ENCODE measurements at places on chromosomes 7 and 10. TPM values are rescaled to one million over a fixed set of nuclear protein-coding genes. Genes with fewer than 3 reads are reported as not detected.

GRCh38 chr7:5172196-5172775 lies 17.7 kb upstream of the WIPI2 start:
- H3K4me3 ChIP-seq: no peak overlapping the region
- no peaks in the 10 kb centered on the region for H3K36me3 ChIP-seq
- DNase-seq: no peak
- H3K27me3 ChIP-seq: 0 out of 3 replicates have a peak, but pooled peaks cover 4% of the 10 kb centered on the region

DNA sequence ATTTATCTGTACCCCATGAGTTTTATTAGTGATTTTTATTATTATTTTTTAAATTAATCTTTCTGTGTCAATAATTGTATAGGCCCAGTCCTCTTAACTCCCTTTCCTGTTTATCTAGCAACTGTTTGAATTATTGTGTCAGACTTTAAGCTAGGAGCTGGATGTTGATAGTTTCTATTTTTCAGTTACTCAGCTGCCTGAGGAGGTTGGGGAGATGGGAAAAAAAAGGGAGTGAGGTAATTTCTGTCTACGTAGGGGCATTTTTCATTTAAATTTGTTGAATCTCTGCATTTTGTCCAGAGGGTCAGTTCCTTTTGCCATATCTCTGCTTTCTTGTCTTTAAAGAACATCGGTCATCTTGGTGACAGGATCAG lies 5.0 kb upstream of the ZNF518A start:
- DNase-seq: peak; percentile 48
- no peaks in the 10 kb centered on the region for H3K27me3 ChIP-seq

The SPDYE8 gene
- total RNA-seq: not detected

GRCh38 chr10:52050429-52051047 lies 263.5 kb upstream of the DKK1 start:
- no peak for DNase-seq
- H3K4me3 ChIP-seq: no peak overlapping the region
- H3K27ac ChIP-seq: no peak overlapping the region
- no peaks in the 10 kb centered on the region for H3K4me1 ChIP-seq
- no peaks in the 10 kb centered on the region for H3K27me3 ChIP-seq

DNA sequence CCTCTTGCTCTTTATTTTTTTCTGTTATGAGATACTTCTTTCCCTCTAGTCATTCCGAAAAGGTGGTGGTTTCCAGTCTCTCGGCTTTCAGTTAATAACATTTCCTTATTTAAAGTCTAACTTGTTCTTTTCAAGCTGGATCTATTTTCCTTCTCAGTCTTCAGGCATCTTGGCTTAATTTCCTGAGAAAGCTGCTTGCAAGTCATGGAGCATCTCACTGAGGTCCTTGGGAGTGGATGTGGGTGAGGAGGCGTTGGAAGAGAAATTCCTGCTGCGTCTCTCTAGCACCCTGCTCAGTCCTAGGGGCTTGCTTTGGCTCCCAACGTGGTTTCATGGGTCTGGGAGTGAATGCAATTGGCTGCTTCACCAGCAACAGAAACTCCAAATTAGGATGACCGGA lies 210.2 kb upstream of the MKI67 start:
- H3K36me3 ChIP-seq: no peaks in the 10 kb centered on the region
- no peaks in the 10 kb centered on the region for H3K4me1 ChIP-seq
- H3K4me3 ChIP-seq: no peak overlapping the region
- H3K27ac ChIP-seq: no peak overlapping the region
- no peak for DNase-seq
- peaks cover 4% of the 10 kb centered on the region for H3K27me3 ChIP-seq

DNA sequence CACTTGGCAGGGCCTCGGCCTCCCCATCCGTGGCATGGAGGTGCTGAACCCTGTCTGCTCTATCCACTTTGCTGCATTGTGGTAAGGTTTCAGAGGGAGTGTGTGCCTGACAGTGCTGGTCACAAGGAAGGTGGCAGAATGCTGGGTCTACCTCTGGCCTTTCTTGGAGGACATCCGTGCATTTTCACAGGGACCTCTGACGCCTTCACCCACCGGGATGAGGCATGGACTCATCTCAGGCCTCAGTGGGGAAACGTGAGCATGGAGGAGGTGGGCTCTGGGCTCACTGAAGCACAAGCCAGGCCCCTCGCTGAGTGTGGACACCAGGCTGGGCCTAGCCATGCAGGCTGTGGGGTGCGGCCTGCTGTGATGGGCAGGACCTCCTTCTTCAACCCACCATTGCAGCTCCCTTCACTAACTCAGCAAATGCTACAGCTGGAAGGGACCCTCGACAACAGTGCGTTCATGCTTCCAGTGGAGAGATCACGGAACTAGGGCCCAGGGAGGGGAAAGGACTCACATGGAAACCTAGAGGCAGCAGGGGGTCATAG lies 8.6 kb downstream of the TBATA start:
- H3K27ac ChIP-seq: no peak overlapping the region
- H3K4me3 ChIP-seq: no peak overlapping the region
- no peaks in the 10 kb centered on the region for H3K4me1 ChIP-seq
- no peaks in the 10 kb centered on the region for H3K36me3 ChIP-seq

GRCh38 chr7:5659584-5659983 lies 121.9 kb downstream of the RNF216 start:
- DNase-seq: no peak
- H3K27ac ChIP-seq: no peak overlapping the region
- no peaks in the 10 kb centered on the region for H3K4me1 ChIP-seq
- peaks cover 31% of the 10 kb centered on the region for H3K36me3 ChIP-seq
- no peaks in the 10 kb centered on the region for H3K27me3 ChIP-seq

GRCh38 chr7:44163591-44163990 lies 22.5 kb upstream of the MYL7 start:
- no peaks in the 10 kb centered on the region for H3K27me3 ChIP-seq
- no peak overlapping the region for H3K27ac ChIP-seq
- no peaks in the 10 kb centered on the region for H3K4me1 ChIP-seq
- DNase-seq: no peak
- H3K4me3 ChIP-seq: no peak overlapping the region

DNA sequence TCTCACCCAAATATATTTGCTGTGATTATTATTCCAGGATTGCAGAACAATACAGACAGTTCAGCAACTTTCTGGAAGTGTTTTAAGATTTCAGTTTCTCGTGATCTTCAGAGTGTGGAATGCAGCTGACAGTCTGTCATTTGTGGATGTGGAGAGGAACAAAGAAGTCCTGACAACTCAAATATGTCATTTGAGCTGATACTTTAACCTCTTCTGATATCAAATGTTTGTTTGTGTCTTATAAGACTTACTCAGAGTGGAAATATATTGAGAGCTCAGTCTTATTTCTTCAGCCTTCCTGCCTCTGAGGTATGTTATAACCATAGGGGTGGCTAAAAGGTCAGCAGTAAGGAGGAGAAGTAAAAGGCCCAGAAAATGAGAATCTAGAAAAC lies 96.4 kb downstream of the OSBPL3 start:
- no peak overlapping the region for H3K4me3 ChIP-seq
- H3K36me3 ChIP-seq: peaks cover 1% of the 10 kb centered on the region
- DNase-seq: no peak
- no peak overlapping the region for H3K27ac ChIP-seq
- H3K27me3 ChIP-seq: no peaks in the 10 kb centered on the region
- no peaks in the 10 kb centered on the region for H3K4me1 ChIP-seq

- no peaks in the 10 kb centered on the region for H3K36me3 ChIP-seq
- H3K27me3 ChIP-seq: no peaks in the 10 kb centered on the region
- no peaks in the 10 kb centered on the region for H3K4me1 ChIP-seq
Observed at GRCh38 chr10:25982107-25982506, 48.1 kb downstream of the MYO3A start.

DNA sequence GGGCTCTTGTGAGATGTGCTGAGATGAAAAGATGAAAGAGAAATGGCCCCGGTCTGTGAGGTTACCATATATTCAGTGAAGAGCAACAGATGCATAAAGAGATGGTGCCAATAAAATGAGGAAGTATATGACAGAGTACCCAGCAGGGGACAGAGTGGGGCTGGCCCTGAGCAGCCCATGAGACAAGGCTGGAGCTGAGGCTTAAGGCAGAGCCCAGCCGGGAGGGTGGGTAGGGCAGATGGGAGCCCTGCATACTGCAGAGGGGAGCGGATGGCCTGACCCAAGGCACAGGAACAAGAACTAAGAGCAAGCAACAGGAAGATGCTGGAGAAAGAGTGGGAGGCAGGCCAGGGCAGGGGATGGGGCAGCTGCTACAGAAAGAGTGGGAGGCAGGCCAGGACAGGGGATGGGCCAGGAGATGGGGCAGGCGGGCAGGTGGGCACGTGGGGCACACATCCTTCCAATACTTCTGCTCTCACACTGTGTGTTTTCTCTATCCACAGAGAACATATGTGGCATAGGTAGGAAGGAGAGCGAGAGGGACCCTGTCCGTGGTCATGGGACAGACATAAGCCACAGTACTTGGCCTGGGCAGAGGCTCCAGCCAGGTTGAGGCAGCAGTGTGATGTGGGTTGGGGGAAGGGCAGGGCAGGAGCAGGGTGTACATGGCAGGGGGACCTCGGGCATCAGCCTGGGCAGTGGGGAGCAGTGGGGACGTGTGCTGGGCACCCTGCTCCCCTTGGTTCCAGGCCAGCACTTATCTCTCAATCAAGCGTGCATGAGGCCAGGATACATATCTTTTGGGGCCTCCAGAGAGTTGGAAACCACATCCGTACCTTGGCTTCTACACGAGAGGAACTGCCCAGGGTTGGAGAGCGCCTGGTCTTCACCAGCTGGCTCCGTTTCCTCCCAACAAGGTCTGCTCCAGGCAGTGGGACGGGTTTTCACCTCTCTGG lies 91.6 kb upstream of the IKZF1 start:
- no peaks in the 10 kb centered on the region for H3K4me1 ChIP-seq
- peaks cover 4% of the 10 kb centered on the region for H3K27me3 ChIP-seq
- no peak for DNase-seq
- no peaks in the 10 kb centered on the region for H3K36me3 ChIP-seq

DNA sequence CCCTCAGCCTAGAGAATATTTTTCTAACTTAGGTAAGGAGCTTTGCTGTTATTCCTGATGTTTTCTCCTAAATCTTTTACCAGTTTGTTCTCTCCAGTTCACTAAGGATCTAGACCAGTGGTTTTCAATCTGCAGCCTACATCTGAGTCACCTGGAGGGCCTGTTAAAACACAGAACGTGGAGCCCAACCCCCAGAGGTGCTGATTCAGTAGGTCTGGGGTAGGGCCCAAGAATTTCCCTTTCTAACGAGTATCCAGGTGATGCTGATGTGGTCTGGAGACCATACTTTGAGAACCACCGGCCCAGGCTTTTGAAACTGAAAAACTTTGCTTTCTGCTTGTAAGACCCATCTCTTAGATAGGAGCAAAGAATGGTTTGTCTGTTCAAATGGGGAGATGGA lies 51.2 kb upstream of the KMT2E start:
- H3K27ac ChIP-seq: no peak overlapping the region
- H3K27me3 ChIP-seq: no peaks in the 10 kb centered on the region
- peaks cover 27% of the 10 kb centered on the region for H3K4me1 ChIP-seq

- no peak overlapping the region for H3K4me3 ChIP-seq
- H3K4me1 ChIP-seq: no peaks in the 10 kb centered on the region
- no peak overlapping the region for H3K27ac ChIP-seq
- H3K27me3 ChIP-seq: no peaks in the 10 kb centered on the region
Observed at GRCh38 chr7:75055155-75055554, 18.4 kb downstream of the RCC1L start.

GRCh38 chr7:57646901-57647246 lies 196.9 kb downstream of the ZNF716 start:
- H3K4me1 ChIP-seq: no peaks in the 10 kb centered on the region
- no peak overlapping the region for H3K4me3 ChIP-seq
- no peak for DNase-seq
- no peak overlapping the region for H3K27ac ChIP-seq
- no peaks in the 10 kb centered on the region for H3K36me3 ChIP-seq

- H3K4me1 ChIP-seq: peaks cover 73% of the 10 kb centered on the region
- no peak overlapping the region for H3K4me3 ChIP-seq
- peak; percentile 18 for DNase-seq
- H3K27me3 ChIP-seq: no peaks in the 10 kb centered on the region
Observed at GRCh38 chr10:87589645-87590051, 70.0 kb upstream of the PAPSS2 start.

The AKR1C2 gene
- total RNA-seq: 1,454 TPM

The PTPN12 gene
- total RNA-seq: 35.3 TPM

The GNGT1 gene
- total RNA-seq: not detected

The AGMO gene
- not detected for total RNA-seq

The NKX2-3 gene
- not detected for total RNA-seq

GRCh38 chr10:101671453-101671852 lies 23.5 kb downstream of the FBXW4 start:
- H3K4me1 ChIP-seq: no peaks in the 10 kb centered on the region
- peaks cover 18% of the 10 kb centered on the region for H3K36me3 ChIP-seq
- no peak for DNase-seq
- H3K27me3 ChIP-seq: no peaks in the 10 kb centered on the region

DNA sequence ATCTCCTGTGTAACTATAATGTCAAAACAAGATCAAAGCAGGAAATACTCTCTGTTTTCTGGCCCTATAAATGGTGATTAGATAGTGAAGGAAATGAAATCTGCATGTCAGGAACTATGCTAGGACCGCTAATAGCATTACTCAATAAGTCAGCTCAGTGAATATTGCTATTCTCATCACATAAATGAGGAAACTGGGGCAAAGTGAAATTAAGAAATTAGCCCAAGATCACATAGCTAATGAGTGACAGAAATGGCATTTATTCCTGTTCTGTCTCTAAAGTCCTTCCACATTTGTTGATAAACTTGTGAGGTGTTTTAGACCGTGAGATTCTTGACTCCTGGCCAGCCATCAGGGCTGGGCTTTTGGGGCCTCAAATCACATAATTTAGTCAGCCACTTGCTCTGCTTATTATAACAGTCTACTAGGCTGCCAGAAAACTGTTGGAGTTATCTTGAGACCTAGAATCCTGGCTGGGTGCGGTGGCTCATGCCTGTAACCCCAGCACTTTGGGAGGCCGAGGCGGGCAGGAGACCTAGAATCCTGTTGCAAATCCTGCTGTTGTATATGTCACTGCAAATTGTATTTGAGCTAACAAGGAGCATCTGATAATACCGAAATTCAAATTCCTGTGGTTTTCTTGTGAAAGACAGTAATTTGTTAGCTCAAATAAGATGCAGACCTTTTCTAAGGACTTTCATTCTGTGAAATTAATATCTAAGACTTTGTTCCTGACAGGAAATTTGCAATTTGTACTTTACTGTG lies 66.5 kb upstream of the SHTN1 start:
- DNase-seq: no peak

DNA sequence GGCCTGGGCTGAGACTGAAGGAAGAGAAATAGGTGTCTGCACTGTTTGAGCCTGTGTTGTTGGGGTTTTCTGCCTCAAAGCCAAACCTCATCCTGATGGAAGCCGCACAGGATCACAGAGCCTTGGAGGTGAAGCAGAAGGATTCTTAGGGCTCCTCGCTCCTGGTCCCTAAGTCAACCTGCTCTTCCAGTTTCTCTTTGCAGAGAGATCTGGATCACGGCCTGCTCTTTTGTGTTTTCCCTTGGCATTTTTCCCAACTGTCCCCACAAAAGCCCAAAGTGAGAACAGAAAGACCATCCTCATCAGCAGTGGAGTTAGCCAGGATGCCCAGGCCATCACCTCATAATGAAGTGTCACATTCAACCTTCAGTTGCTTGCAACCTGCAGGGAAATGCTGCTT lies 20.3 kb upstream of the PPIA start:
- H3K36me3 ChIP-seq: no peaks in the 10 kb centered on the region
- no peaks in the 10 kb centered on the region for H3K27me3 ChIP-seq
- no peak for DNase-seq
- no peak overlapping the region for H3K4me3 ChIP-seq

Data from HepG2 (cell line).